ENCODE measurements at places on chromosomes 4 and X. TPM values are rescaled to one million over a fixed set of nuclear protein-coding genes. Genes with fewer than 3 reads are reported as not detected.

Gene NUP62CL
- 2.1 TPM for total RNA-seq

DNA sequence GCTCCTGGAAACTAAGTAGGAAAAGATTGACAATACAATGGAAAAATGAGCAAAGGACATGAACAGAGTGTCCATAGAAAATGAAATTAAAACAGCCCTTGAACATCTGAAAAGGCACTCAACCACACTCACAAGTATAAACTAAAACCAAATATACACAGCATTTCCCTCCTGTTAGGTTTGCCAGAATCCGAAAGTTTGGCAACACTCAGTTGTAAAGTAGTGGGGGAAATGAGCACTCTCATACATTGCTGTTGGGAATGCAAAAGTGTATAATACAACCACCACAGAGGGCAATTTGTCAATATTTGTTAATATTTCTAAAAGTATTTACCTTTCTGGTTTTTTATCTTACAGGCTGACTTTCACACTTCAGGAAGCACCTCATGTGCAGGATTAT, 84.2 kb upstream of the TMEM164 start:
- no peaks in the 10 kb centered on the region for H3K27me3 ChIP-seq
- no peak overlapping the region for H3K4me3 ChIP-seq
- no peaks in the 10 kb centered on the region for H3K4me1 ChIP-seq
- no peak for DNase-seq

DNA sequence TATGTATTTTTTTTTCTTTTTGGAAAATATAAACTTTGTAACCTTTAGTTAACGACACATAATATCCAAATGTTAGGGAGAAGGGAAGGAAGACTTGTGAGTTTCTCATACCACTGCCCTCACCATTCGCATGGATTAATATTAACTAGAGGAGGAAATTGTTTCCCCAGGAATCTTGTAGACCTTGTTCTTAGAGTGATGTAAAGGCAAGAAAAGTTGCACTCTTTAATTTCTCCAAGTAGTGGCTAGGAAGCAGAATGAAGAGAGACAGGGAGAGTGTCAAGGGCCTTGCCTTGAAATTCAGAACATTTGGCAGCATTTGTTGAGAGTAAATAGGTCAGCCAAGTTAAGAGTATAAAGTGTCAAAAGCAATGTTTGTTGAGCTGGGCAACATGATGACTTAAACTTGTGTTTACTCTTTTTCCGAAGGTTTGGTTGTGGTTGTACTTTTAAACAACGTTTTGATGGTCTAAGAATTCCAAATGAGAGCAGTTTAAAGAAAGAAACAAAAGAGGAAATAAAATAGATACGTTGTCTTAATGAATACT, 105.7 kb downstream of the TENM3 start:
- no peak overlapping the region for H3K4me3 ChIP-seq
- no peaks in the 10 kb centered on the region for H3K36me3 ChIP-seq
- no peak overlapping the region for H3K27ac ChIP-seq
- no peak for DNase-seq

DNA sequence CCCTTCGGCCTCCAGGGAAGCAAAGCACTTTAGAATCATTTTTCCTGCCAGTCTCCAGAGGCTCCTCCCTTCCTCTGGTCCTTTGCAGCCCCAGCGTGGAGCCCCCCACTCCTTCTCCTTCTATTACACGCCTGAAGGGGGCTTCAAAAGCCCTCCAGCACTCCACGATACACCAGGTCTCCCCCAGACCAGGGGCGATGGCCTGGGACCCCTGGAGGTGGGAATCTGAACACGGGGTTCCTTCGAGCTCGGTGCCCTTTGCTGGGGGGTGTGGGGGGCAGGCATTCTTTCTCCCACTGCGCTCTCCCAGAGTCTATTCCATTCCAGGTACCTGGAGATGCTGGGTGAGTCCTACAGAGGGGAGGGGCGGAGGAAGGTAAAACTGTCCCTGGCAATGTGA, 97.6 kb downstream of the HMX1 start:
- DNase-seq = no peak
- no peaks in the 10 kb centered on the region for H3K4me1 ChIP-seq
- no peak overlapping the region for H3K4me3 ChIP-seq
- no peak overlapping the region for H3K27ac ChIP-seq
- H3K36me3 ChIP-seq = no peaks in the 10 kb centered on the region

- H3K4me1 ChIP-seq = no peaks in the 10 kb centered on the region
- H3K27me3 ChIP-seq = no peaks in the 10 kb centered on the region
- no peak for DNase-seq
- no peak overlapping the region for H3K27ac ChIP-seq
- H3K36me3 ChIP-seq = no peaks in the 10 kb centered on the region
- H3K4me3 ChIP-seq = no peak overlapping the region
These were observed 13.3 kb downstream of the OPHN1 start for GRCh38 chrX:68419975-68420374.

DNA sequence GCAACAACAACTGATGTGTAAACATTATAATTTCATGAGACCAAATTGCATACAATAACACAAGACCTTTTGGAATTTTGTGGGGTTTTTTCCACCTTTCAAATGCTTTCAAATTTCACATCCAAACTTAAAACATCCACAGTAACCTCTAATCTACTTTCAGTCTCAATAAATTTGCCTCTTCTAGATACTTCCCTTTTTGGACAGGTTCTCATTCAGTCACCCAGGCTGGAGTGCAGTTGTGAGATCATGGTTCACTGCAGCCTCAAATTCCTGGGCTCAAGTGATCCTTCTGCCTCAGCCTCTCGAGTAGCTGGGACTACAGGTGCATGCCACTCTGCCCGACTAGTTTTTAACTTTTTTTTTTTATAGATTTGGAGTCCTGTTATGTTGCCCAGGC, 556.6 kb downstream of the NLGN4X start:
- H3K4me1 ChIP-seq = no peaks in the 10 kb centered on the region
- no peak for DNase-seq
- H3K4me3 ChIP-seq = no peak overlapping the region
- H3K27ac ChIP-seq = no peak overlapping the region
- no peaks in the 10 kb centered on the region for H3K27me3 ChIP-seq
